ENCODE measurements at places on chromosomes 16 and 17.

DNA sequence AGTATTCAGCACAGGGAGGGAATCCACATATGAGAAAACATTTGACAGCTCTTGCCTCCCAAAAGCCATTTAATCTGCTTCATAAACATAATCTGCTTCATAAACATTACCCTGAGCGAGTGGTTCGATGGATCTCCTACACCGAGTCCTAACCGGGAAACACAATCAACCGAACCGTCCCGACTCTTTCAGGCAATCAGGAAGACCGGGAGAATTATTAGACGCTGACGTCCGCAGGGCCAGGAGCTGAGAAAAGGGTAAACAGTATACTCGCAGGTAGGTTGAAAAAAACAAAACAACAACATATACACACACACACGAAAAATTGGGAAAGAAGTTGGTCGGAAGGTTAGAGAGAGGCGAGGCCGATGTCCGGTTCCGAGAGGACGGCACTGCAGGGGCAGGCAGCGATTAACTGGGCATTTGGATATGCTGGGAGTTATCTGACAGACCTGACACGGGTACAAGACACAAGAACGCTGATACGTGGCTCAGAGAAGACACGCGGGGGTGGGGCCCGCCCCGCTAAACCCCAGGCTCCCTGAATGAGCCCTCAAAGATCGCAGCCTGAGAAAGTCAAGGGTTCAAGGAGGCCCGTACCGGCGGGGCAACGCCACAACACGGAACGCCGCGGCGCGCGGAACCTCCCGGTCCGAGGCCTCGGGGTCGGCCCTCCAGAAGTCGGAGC, 585 bp downstream of the AP1G1 start:
- no peak for DNase-seq

GRCh38 chr16:13795131-13795530, 124.8 kb upstream of the ERCC4 start:
- no peak for DNase-seq

DNA sequence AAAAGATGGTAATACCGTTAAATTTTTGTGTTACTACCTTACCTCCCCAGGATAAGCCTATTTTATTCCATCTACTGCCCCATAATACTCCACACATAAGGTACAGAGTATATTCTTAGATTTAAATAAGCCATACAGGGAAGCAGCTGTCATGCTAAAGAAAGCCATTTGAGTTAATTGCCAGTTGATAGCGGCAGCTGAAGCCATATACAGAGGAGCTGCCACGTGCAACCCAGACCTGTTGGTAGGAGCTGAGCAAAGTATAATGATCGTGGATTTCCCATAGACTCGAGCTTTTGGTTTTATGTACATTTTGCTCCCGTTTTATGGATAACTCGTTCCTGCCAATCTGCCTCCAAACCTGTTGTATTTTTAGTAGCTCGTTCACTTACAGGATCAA, 12.0 kb downstream of the CPSF4L start:
- DNase-seq, result no peak

- DNase-seq, result no peak
These were observed 373.0 kb upstream of the DYNLRB2 start for GRCh38 chr16:80167657-80168390.

GRCh38 chr16:63613701-63614100, 1508.2 kb downstream of the CDH11 start:
- no peak for DNase-seq

- DNase-seq, result no peak
These were observed 19.0 kb upstream of the TUBG2 start for GRCh38 chr17:42640121-42640520.

DNA sequence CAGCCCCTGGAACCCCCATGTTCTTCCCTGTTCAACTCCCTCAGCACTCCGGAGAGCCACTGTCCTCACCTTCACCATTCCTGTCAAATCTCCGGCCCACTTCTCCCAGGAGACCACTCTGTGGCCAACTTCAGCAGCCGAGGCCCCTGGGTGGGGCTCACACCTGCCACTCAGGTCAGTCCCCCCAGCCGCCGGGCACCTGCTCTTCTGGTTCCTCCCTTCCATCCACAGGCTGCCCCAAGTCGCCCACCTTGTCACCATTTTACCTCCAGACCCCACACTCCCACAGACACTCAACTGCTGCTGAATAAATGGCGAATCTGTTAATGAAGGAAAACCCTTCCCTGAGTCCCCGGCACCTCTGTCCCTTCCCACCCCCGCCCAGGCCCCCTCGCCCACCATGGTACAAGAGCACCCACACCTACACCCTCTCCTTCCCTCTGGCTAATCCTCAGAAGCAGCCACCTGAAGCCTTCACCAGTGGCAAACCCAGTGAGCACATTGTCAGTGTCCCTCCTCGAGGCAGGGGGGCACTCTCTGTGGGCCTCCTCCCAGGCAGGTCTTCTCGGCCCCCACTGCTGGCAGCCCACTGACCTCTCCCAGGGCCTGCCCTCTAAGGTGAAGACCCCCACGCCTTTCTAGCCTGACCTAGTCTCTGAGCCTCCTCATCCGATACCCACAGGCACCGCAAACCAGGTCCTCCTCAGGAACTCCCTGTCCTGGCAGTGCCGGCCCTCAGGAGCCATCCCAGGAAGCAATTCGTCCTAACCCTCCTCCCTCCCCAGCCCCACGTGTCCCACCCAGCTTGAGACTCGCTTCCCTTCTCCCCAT, 8.2 kb downstream of the CANT1 start:
- DNase-seq, result no peak

Data from stimulated activated CD4-positive, alpha-beta T cell treated with anti-CD3 and anti-CD28 coated beads, Interleukin-1b, Interleukin-23, amount 100 ng/mL, for 24 hours (primary cell).